A549 treated with Mapracorat at 1 μM for 4 hours (cell line): ENCODE measurements at places on chromosomes 13 and 19. TPM values are rescaled to one million over a fixed set of nuclear protein-coding genes. Genes with fewer than 3 reads are reported as not detected.

Gene SOX1
- not detected in 5 replicates for total RNA-seq

Gene SLITRK6
- total RNA-seq, result 0.10 to 0.16 TPM (median 0.11 TPM) in 5 replicates

Gene CAPS
- 0.74 to 1.2 TPM (median 0.95 TPM) in 5 replicates for total RNA-seq

Gene GSX1
- total RNA-seq, result not detected in 5 replicates
